Spinal cord (tissue), 10 donors: ENCODE measurements at places on chromosomes 5 and 9. TPM values are rescaled to one million over a fixed set of nuclear protein-coding genes. Genes with fewer than 3 reads are reported as not detected.

Gene RPS14
- 1,186 TPM for total RNA-seq

Gene HSPB3
- 1.4 TPM for total RNA-seq

Gene KCNIP1
- 82.4 TPM for total RNA-seq

Gene KIF4B
- total RNA-seq, result 0.20 TPM

Gene CDX1
- total RNA-seq, result not detected

Gene UAP1L1
- total RNA-seq, result 8.1 TPM

- H3K36me3 ChIP-seq, result peaks cover 15% of the 10 kb centered on the region
- no peak overlapping the region for H3K27ac ChIP-seq
- peaks cover 100% of the 10 kb centered on the region for H3K27me3 ChIP-seq
- no peak for DNase-seq
- no peak overlapping the region for H3K4me3 ChIP-seq
Measured at GRCh38 chr9:126624912-126625311, 11.2 kb downstream of the LMX1B start.

DNA sequence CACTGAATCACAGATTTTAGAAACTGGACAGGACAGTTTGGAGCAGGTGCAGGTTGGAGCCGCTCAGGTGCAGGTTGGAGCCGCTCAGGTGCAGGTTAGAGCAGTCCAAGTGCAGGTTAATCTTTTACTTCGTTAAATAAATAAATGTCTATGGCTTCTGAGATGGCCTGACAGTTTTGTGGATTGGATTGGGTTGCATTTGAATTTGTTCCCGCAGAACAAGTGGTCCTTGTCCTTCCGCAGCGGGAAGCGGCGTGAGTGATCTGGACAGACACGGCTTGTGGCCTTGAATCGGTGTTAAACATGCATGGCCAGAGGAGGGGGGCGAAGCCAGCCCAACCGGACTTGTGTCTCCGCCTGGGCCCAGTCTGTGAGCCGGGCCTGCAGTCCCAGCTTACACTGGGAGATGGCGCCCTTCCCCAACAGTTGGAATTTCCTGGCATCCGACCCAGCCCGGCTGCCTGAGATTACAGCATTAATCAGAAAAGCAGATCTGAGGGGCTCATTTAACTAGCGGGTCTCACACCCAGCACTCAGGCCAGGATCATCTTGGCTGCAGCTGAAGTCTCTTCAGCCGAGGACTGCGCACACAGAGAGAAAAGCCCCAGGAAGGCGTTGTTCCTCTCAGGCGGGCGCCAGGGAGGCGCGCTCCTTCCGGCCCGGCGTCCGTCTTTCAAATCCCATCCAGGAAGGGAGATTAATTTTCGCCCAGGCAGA is 1.5 kb upstream of the OLFM1 start:
- peaks cover 28% of the 10 kb centered on the region for H3K27me3 ChIP-seq
- H3K4me1 ChIP-seq, result peaks cover 47% of the 10 kb centered on the region
- H3K27ac ChIP-seq, result no peak overlapping the region
- peak overlapping the region; percentile 1 for H3K4me3 ChIP-seq
- H3K36me3 ChIP-seq, result peaks cover 20% of the 10 kb centered on the region
- peak; percentile 69 for DNase-seq

- H3K27ac ChIP-seq, result no peak overlapping the region
- no peaks in the 10 kb centered on the region for H3K27me3 ChIP-seq
- peaks cover 7% of the 10 kb centered on the region for H3K36me3 ChIP-seq
- no peak for DNase-seq
Measured at GRCh38 chr9:117218951-117219350, 195.9 kb downstream of the ASTN2 start.

- no peak overlapping the region for H3K4me3 ChIP-seq
- H3K27ac ChIP-seq, result no peak overlapping the region
- H3K36me3 ChIP-seq, result no peaks in the 10 kb centered on the region
Measured at GRCh38 chr5:59325070-59325469, 568.5 kb downstream of the PDE4D start.

DNA sequence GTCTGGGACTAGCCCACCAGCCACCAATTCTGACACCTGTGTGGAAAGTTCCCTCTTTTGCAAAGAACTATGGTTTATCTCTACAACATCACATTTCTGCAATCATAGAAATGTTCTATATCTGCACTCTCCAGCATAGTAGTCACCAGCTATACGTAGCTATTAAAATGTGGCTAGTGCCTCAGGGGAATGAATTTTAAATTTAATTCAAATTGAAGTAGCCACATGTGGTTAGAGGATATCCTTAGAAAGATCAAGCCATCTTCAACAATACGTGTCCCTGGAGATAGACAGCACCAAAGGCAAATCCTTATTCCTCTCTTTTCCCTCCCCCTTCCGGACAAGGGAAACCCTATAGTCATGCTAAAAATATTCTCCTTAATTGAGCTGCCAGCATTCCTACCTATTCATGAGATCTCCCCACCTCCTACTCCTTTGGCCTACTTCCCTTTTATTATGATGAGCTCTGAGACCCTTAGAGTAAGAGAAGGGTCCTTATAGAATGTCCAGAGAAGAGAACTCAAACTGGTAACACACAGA is 11.1 kb downstream of the LCP2 start:
- H3K36me3 ChIP-seq, result no peaks in the 10 kb centered on the region
- H3K4me1 ChIP-seq, result no peaks in the 10 kb centered on the region

GRCh38 chr9:2060424-2060823 is 45.3 kb downstream of the SMARCA2 start:
- no peaks in the 10 kb centered on the region for H3K27me3 ChIP-seq
- DNase-seq, result no peak
- peaks cover 14% of the 10 kb centered on the region for H3K36me3 ChIP-seq
- H3K4me3 ChIP-seq, result no peak overlapping the region
- no peak overlapping the region for H3K27ac ChIP-seq
- H3K4me1 ChIP-seq, result no peaks in the 10 kb centered on the region

DNA sequence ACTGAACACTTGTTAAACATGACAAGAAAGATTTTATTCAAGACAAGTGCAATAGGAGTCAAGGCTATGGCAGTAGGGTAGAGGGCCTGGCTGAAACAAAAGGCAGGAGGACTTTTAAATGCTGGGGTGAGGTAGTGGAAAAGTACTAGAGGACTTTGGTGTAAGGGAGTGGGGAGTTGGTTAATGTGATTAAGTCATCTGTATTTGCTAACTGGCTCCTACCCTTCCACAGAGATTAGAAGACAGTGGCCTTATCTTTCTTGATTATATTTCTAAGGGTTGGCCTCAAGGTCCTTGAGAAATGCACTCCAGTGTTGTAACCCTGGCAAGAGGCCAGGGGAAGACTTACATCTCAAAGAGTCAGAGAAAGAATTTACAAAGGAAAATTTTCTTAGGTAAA is 160.2 kb upstream of the FTMT start:
- H3K27ac ChIP-seq, result no peak overlapping the region
- H3K4me3 ChIP-seq, result no peak overlapping the region
- no peaks in the 10 kb centered on the region for H3K36me3 ChIP-seq
- no peaks in the 10 kb centered on the region for H3K27me3 ChIP-seq

DNA sequence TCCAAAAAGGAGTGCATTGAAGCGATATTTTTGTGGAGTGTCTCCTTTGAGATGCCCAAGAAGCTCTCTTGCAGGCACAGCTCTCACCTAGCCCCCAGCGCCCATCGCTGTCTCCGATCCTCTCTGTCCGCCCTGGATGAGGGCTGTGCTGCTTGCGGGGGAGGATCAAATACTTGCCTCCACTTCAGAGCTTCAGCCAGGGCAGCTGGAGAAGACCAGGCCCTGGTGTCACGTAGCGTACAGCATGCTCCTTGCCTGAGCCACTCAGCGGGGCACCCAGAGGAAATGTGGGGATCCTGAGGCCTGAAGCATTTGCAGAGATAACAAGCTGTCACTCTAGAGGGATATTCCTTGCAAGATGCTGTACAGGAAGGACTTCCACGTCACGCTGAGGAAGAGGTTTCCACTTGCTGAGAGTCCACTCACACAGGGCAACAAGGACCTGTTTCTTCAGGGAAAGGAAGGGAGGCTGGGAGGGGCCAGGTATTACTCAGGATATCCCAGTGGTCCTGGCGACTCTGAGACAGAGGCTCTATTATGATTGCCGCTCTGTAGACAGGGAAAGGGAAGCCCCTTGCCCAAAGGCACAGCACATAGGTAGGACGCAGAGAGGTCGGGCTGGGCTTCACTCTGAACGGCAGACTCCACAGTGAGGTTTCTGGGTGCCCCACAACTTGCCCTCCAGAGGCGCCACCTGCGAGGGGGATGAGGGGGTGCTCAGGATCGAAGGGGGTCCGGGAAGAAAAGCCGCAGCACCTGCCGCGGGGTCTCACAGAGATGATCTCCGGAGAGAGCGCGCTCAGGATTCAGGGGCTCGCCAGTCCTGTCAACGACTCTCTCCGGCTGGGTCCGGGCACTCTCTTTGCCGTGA is 64.0 kb downstream of the CRB2 start:
- peaks cover 39% of the 10 kb centered on the region for H3K36me3 ChIP-seq
- no peak overlapping the region for H3K4me3 ChIP-seq
- H3K4me1 ChIP-seq, result peaks cover 18% of the 10 kb centered on the region

DNA sequence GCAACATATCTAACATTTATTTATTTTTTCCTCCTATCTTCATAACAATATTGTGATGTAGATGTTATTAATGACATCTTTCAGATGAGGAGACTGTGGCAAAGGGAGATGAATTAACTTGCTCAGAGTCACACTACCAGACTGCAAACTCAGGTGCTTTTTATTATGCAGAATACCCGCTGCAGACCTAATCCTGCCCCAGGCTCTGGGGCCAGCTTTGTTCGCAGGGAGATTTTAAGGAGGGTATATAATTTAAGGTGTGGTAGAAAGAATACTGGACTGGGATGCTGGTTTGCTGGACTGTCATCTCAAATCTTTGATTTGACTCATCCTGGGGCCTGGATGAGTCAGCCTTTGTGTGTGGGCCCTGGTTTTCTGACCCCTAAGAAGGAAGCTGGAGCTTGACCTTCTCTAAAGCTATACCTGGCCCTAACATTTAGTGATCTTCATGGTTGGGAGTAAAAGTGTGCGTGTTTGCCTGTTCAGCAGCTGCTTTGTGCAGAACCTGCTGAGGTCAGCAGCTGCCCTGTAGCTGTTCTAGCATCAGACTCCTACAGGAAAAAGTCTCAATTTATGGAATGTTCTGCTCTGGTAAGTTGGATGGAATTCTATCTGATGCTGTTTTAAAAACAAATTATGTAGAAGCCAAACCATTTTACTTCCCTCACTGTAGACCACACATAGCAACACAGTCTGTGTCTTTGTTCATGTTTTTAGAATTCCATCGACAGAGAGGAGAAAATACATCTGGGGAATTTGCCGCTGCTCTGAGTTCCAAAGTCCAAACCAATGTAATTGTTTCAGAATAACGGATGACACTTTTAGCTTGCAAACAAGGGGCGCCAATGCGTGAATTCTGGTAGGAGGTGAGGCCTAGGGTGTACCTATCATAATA is 4.5 kb downstream of the SLC36A1 start:
- peak overlapping the region; percentile 22 for H3K27ac ChIP-seq
- no peaks in the 10 kb centered on the region for H3K36me3 ChIP-seq
- no peak for DNase-seq
- H3K4me1 ChIP-seq, result peaks cover 4% of the 10 kb centered on the region

DNA sequence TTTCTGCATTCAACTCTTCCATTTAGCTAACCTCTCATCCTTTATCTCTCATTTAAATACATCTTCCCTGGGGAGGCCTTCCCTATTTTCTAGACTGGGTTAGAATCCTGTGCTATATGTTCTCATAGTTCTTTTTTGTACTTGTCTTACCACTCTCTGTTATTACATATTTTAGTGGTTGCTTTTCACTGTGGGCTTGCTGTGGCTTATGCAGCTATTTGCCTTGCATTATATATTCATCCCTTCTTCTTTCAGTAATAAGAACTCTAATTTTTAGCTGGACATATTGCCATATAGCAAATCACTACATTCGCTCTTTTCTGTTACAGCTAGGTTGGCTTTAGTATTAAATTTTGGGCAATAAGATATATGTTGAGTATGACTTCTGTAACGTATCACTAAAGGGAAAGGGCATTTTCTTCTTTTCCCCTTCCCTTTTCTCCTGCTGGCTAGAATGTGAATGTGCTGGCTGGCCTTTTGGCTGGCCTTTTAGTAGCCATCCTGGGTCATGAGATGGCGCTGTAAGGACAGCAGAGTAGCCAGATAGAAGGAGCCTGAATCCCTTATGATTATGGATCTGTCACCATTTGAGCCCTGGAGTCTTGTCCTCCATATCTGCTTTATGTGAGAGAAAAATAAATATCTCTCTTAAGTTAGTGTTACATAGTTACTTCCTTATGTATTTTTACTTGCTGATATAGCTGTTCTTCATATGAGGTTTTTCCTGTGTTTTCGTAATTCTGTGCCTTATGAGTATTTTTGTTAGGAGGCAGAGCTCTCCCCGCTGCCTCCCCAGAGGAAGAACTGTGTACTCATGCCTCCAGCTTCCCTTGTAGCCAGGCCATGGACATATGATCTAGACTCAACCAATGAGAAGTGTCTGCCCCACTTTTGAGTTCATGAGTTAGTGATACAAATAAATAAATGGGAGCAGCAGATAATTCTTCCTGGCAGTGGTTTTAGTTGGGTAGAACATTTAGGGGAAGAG is 65.8 kb downstream of the NDUFAF2 start:
- no peak overlapping the region for H3K27ac ChIP-seq
- no peaks in the 10 kb centered on the region for H3K36me3 ChIP-seq
- no peak for DNase-seq
- H3K4me1 ChIP-seq, result no peaks in the 10 kb centered on the region
- H3K27me3 ChIP-seq, result no peaks in the 10 kb centered on the region
- H3K4me3 ChIP-seq, result no peak overlapping the region

- H3K27ac ChIP-seq, result no peak overlapping the region
- H3K36me3 ChIP-seq, result no peaks in the 10 kb centered on the region
- H3K27me3 ChIP-seq, result no peaks in the 10 kb centered on the region
- DNase-seq, result no peak
- no peaks in the 10 kb centered on the region for H3K4me1 ChIP-seq
- H3K4me3 ChIP-seq, result no peak overlapping the region
Measured at GRCh38 chr5:131112424-131112823, 52.6 kb downstream of the HINT1 start.

DNA sequence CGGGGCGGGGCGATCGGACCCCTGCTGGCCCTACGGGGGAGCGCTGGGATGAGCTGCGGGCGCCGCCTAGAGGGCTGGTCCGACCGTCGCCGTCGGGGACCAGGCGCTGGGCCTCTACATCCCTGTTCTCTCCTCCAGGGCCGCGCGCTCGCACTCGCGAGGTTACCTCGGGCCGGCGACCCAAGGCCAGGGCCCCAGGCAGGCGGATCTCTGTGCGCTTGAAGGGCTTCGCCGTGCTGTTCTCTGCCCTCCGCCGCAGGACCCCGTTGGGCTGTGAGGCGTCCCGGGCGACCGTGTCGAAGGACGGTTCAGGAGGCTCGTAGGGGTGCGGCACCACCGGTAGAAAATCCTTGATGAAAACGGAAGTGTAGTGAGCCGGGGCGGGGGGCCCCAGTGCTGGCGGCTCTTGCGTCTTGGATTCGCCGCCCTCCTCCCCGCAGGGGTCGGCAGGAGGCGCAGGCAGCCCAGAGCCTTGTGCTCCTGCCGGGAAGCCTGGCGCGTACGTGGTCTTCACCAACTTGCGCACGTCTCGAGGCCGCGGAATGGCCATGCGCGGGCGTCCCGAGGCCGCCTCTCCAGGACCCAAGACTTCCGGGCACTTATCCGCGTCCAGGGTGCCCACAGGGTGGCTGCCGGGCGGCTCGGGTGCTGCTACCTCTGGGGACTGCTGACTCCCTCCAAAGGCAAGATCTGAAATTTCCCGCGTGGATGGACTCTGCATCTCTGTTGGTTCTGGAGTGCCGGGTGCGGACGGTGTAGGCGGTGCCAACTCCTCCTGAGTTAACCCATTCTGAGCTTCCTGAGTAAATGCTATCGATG is 2.0 kb downstream of the PROB1 start:
- H3K36me3 ChIP-seq, result peaks cover 32% of the 10 kb centered on the region
- peak; percentile 76 for DNase-seq
- peak overlapping the region; percentile 39 for H3K4me3 ChIP-seq
- peaks cover 55% of the 10 kb centered on the region for H3K4me1 ChIP-seq
- H3K27ac ChIP-seq, result no peak overlapping the region

- DNase-seq, result no peak
- H3K27me3 ChIP-seq, result no peaks in the 10 kb centered on the region
- no peaks in the 10 kb centered on the region for H3K4me1 ChIP-seq
- no peaks in the 10 kb centered on the region for H3K36me3 ChIP-seq
- H3K4me3 ChIP-seq, result no peak overlapping the region
Measured at GRCh38 chr5:115461506-115462290, 82.9 kb downstream of the FEM1C start.
